DMS153 (cell line): ENCODE measurements at places on chromosomes 7 and 10.

DNA sequence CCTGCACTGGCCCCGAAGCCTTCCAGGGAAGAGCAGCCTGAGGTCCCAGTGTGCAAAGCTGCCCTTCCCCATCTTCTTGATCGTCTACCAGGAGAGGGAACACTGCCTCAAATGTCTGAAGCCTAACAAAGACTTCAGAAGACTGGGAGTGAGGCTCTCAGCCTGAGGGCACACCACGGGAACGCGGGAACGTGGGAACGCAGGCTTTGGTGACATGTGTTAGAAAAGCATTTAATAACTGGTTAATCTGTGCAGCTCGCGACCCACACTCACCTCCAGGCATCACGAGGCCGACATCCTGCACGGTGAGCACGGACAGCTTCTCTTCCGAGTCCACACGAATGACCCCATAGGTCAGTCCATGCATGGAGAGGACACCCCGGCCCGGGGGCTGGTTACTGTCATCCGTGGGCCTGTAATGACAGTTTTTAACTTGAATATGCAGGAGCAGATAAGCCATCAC, 234.0 kb downstream of the ZMYND11 start:
- DNase-seq, result no peak

DNA sequence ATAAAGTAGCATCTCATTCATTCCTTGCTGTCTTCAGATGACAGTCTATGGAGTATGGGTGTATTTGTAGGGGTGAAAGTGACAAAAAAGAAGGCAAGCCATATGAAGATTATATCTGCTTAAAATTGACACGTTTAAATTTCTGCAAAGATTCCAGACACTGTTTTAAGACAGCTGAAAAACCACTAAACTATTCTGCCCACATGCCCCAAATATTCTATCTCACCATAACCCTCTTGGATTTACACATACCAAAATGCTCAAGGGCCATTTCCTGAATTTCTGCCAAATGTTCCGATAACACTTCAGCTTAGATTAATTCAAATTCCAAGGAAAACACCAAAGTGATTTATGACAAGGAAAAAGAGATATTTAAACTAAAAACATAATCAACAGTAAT, 99.9 kb upstream of the IL6 start:
- no peak for DNase-seq

GRCh38 chr10:126921974-126922525, 16.8 kb downstream of the DOCK1 start:
- no peak for DNase-seq

- peak; percentile 48 for DNase-seq
These were observed 55.1 kb downstream of the CYCS start for GRCh38 chr7:25069900-25070443.

DNA sequence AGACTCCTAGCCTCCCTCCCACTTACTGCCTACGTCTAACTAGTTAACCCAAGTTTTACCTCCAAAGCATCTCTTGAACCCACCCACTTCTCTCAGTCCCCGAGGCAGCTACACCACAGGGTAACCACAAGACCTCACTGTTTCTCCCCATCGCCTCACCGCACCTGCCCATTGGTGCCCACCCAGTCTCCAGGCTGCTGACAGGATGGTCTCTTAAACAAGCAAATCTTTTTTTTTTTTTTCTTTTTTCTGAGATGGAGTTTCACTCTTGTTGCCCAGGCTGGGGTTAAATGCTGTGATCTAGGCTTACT, 47.0 kb downstream of the DENND2A start:
- no peak for DNase-seq

DNA sequence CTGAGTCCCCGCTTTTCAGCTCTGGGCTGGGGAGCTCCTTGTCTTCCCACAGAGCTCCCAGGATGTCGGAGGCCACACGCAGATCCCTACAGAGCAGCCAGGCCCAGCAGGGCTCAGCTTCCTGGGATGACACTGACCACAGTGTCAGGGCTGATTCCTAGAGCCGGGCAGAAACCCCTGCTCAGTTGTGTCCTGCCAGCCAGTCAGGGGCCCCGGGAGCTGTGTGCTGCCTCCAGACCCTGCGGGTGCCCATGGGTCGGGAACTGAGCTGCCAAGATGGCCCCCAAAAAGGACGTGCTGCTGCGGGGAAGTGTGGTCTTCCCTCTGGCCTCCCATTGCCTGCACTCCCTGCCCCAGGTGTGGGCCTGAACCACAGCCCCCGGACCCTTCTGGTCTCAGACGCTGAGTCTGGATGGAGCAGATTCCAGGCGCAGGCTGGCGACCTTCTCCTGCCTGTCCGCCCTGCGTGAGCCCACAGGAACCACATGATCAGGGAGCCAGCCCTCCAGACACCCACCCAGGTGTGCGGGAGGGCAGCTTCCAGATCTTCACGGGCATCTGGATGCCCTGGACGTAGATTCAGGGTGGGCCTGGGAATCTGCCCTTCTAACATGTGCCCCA, 217.4 kb downstream of the MAD1L1 start:
- no peak for DNase-seq

GRCh38 chr7:95421000-95421846, 13.6 kb downstream of the PON2 start:
- DNase-seq, result peak; percentile 63

GRCh38 chr7:4638781-4639575, 43.1 kb upstream of the FOXK1 start:
- DNase-seq, result no peak

- DNase-seq, result no peak
These were observed 26.8 kb upstream of the GRID1 start for GRCh38 chr10:86393362-86393761.

DNA sequence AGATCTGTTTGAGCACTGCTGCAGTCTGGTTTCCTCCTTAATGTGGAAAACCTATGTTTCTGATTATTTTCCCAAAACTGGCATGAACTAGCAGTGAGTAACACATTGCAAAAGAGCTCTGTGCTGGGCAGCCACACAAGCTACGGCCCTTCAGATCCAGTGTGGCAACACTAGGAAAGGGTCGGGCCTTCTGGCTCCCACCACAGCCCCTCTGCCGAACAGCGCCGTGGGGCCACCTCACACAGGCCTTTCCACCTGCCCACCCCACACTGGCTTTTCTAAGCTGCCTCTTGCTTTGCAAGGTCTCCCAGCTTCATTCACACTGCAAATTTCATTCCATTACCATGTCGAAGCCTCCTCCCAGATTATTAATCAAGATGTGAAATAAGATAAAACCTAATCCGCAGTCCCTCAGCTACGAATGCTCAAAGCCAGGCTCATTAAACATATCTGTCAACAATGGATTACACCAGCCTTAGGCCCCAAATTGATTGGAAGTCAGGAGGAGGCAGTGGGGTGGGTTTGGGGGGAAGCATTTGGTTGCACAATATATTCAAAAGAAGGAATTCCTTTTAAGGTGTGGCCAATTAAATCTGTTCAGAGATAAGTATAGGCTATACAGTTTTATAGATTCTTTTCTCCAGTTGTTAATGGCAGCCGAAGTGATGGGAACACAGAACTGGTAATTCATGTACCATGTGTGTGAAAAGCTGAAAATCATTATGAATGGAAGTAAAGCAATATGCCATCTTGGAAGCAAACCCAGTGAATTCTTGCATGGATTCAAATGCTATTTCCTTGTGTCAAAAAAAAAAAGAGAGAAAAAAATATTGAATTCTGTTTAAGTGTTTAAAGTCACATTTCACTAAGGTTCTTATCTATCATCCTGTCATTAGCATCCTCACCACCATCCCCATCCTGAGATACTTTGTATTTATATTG, 223.7 kb downstream of the MTERF1 start:
- no peak for DNase-seq
